Activated T-helper 17 cell treated with anti-CD3 and anti-CD28 coated beads, Interleukin-2, amount 50 U/mL, for 72 hours (primary cell): ENCODE measurements at places on chromosomes 1 and 21. TPM values are rescaled to one million over a fixed set of nuclear protein-coding genes. Genes with fewer than 3 reads are reported as not detected.

RAB25 gene
- 0.43 TPM for total RNA-seq

GRCh38 chr1:58909914-58910681, 126.3 kb upstream of the JUN start:
- ATAC-seq, result no peak

DNA sequence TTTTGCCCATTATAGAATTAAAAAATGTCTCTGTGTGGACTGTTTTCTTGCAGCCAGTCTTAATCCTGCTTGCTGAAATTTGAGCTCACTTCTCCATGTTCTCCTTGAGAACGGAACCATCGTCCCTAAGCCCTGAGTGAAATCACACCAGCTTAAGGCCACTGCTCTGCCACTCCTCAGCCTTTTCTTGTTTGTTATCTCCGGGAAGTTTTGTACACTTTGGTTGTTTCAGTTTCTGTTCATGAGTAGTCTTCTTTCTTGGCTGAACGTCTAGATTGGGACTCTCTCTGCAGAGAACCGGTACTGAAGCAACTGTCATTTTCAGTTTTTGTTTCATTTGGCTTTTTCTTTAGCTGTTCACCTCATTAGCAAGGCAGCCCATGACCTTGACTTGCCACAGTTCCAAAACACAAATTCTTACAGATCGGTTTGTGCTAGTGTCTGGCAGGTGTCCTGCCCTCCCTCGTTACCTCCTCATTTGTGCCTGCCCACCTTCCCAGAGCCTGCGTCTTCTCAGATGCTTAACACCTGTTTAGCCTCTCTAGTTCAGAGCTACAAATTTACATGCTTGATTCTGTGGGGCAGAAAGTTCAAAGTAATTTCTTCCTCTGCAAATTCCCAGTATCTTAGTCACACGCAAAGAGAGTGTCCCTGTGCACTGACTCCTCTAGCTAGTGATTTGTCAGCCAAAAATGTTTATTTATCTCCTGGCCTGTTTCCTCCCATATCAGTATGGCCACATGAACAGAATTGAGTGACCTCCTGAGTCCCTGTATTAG, 12.4 kb downstream of the PSEN2 start:
- ATAC-seq, result peak; percentile 91

FMOD gene
- 0.26 TPM for total RNA-seq

PCNX2 gene
- total RNA-seq, result 21.3 TPM

MMP23B gene
- 6.5 TPM for total RNA-seq

DNA sequence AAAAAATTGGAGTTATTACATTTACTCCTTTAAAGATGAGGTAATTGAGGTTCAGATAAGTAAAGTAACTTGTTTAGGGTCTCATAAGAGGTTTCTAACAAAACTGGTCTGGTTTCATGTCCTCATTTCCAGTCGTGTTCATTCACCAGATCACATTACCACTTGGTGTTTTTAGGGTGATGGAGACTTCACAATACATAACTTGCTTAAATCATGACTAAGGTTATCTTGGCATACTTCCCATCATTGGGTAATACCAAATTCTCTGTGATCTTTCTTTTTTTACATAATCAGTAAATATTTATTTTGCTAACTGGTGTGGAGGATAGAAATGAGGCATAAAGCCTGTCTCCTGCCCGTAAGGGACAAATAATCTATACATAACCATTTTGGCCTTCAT, 31.6 kb upstream of the RPTN start:
- ATAC-seq, result no peak

DNA sequence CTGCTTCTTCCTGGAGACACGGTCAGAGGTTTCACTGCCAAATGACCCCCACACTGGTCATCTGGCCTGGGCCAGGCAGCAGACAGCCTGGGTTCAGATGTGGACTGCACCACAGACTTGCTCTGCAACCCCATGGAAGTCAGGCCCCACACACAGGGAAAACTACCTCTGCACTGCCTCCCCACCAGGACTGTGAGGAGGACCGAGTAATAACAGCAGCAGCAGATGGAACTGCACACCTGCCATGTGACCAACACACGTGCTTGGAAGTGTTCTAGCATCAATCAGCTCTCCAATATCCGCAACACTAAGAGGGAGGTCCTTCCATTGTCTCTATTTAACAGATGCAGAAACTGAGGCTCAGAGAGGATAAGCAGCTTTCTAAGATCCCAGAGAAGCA, 51.4 kb downstream of the SLC9A1 start:
- no peak for ATAC-seq

GRCh38 chr1:180482425-180483275, 19.7 kb downstream of the ACBD6 start:
- ATAC-seq, result peak; percentile 37

TGFB2 gene
- not detected for total RNA-seq

- ATAC-seq, result no peak
Measured at GRCh38 chr1:241999026-241999425, at the start of gene MAP1LC3C. Gene MAP1LC3C, minus strand, starts transcription at chr1:241999098. Its CDS starts 90 bp downstream, at chr1:241999008.

GRCh38 chr1:33436557-33437285, 5.8 kb upstream of the PHC2 start:
- ATAC-seq, result no peak

DNA sequence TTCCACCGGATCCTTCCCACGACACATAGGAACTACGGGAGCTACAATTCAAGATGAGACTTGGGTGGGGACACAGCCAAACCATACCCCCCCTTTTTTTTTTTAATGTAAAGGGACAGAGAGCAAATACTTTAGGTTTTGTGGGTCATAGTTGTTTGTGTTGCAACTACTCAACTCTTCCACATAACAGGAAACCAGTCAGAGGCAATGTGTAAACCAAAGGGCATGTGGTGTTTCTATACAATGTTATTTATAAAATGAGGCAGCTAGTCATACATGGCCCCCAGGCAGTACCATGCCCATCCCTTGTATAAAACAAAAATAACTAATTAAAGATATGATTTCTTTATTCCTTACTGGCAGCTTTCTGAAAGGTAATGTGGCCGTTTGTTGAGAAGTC, 845.4 kb upstream of the ADAMTS5 start:
- no peak for ATAC-seq

GRCh38 chr1:2525572-2525919, 850 bp downstream of the PANK4 start:
- no peak for ATAC-seq

GUCA2A gene
- not detected for total RNA-seq

- no peak for ATAC-seq
Measured at GRCh38 chr21:35833991-35834390, 226.3 kb downstream of the SETD4 start.

DNA sequence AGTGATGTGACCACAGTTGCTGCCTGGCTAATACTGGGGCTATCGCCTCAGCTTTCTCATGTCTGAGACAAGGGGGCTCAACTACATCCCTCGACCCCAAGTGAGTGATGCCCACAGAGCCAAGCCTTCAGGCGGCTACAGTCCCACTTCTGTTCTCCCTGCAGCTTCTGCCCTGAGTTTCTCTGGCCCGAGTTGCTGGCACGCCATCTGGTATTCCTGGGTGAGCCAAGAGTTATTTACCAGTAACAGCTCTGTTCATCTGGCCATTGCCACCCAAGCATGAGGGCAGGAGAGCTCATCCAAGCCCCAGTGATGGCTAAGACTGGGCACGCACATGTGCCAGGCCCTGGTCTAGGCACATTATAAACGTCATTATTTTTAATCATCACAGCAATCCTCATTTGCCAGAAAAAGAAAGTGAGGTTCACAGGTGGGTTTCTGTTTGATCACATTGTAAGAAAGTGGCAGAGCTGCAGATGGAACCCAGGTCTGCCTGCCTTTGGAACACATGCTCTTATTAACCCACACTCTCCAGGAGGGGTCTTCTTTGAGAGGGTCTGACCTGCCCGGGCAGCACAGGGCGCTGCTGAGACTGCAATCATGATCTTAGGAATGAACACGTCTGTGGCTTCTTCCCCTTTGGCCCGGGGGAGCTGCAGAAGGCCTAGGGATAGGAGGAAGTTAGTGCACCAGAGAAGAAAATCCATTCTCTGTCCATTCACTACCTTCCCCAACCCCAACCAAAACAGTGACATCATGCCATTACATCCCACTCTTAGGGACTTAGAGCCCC, 27.5 kb downstream of the KCND3 start:
- no peak for ATAC-seq

- no peak for ATAC-seq
Measured at GRCh38 chr1:53862507-53862906, 24.4 kb upstream of the NDC1 start.

- no peak for ATAC-seq
Measured at GRCh38 chr1:48139275-48139674, 83.2 kb upstream of the SLC5A9 start.

ST6GALNAC5 gene
- total RNA-seq, result not detected

GRCh38 chr1:201375169-201375568, 2.3 kb downstream of the TNNT2 start:
- ATAC-seq, result no peak

VAMP4 gene
- 14.4 TPM for total RNA-seq

- no peak for ATAC-seq
Measured at GRCh38 chr1:63784489-63785390, 10.9 kb downstream of the ROR1 start.

- no peak for ATAC-seq
Measured at GRCh38 chr21:29786496-29787360, 153.1 kb downstream of the GRIK1 start.

- no peak for ATAC-seq
Measured at GRCh38 chr1:34709547-34709946, 45.3 kb upstream of the GJB5 start.

DNA sequence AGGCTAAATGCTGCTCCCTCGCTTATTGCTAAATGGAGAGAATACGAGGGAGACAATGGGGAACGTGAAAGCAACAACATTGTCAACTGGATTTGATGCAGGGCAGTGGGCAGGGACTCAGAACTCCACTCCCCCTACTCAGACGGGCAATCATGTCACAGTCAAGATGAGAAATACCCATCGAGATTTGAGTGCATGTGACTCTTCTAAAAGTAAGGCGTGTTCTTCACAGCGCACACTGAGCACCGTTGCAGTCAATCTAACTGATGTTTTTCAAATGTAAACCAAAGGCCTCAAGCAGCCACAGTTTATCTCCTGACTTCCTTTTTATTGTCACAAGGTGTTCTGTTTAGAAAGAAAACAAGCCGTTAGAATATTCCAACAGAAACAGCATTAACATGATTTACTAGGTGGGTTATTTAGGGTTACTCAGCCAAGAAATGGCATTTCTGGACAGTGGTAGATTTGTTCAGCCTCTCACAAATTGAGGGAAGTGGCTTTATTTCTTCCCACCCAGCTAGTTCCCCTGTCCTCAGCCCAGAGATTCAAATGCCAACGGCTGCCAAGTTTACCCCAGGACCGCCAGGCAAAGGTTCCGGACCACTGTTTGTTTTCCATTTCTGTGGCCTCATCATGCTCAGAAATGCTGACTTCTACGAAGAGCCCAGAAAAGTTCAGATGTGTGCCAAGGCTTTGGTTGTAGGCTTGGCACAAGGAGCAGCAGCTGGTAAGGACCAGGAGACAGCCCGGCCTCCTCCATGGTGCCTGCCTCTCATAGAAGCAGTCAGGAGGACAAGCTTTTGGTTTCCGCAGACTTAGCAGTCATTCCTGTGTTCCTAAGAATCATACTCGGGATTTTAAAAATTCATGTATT, 171.4 kb downstream of the KIF26B start:
- no peak for ATAC-seq

- ATAC-seq, result no peak
Measured at GRCh38 chr1:182056601-182057366, 4.7 kb downstream of the ZNF648 start.

LRRC38 gene
- total RNA-seq, result not detected

DNA sequence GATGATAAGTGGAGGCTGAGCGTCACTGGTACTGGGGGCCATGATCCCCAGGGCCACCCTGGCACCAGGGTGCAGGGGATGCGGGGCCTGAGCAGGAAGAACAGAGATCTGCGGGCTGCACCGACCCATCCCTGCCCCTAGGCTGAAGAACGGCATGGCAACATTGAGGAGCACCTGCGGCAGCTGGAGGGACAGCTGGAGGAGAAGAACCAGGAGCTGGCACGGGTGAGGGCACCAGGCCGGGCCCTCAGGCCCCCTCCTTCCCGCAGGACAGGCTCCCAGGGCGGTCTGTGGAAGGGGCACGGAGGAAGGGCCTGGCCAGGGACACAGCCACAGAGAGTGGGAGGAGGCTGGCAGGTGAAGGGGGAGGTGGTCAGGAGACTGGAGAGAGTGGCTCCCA, 21.8 kb downstream of the PPFIA4 start:
- no peak for ATAC-seq

CELA3B gene
- total RNA-seq, result not detected
